ENCODE measurements at places on chromosomes 5 and 9.
A peak's percentile ranks its signal among the peaks of the same experiment; 100 is the strongest.

DNA sequence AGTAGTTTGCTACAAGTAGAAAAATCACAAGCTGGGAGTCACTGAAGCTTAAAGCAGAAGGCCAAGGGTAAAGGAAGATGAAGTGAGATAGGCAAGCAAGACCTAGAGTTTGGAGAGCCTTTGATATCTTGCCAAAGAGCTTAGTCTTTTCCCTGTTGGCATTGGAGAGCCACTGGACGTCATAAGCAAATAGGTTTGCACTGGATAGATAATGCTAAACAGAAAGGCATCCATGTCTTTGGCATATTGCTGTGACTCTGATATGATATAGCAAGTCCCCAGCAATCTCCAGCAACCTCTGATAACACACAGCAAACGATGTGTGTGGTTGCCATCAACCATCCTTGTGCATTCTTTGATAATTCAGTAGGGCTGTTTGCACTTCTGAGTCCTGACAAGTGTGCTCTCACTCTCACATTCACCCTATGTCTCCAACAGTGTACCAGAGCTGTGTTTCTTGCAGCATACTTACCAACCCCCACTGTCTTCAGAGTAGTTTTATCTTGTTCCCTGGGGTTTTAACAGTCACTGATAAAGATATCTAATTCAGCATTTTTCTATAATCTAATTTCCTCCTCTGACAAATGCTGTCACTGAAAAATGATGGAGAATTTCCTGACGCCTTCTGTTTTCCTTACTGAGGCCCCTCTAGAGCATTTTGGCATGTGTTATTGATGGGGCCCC lies 16.9 kb upstream of the FREM1 start:
- DNase-seq = no peak

DNA sequence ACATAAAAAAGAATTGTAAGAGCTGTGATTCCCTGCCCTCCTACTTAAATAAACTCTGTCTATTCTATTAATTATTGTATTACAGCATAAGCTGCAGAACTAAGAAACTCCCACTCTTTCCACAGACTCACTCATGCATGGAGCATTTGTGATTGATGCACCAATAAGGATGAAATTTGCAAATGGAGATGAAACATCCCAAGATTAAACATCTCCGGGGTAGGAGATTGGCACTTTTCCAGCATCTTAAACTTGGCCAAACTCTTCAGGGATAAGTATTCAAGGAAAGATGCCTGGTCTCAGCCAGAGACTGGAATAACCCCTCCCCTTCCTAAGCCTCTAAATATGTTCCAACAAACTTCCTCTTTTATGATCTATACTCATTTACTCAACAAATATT lies 472.0 kb downstream of the ACTL7B start:
- DNase-seq = peak; percentile 62

DNA sequence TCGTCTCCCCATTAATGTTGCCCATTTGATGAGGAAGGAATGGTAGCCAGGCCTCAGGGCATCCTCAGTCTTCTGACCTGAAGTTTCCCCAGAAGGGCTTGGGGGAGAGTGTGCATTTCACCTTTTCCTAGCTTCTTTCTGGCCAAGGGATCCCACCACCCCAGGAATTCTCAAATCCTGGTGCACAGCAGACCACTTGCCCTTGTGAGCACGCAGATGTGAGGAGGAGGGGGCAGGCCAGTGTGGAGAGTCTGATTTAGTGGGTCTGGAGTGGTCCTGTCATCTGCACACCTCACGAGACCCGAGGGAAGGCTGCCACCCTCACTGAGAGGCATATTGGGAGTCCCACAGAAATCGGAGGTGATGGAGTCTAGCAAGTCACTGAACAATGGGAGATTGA lies 64.3 kb downstream of the CXXC5 start:
- no peak for DNase-seq

DNA sequence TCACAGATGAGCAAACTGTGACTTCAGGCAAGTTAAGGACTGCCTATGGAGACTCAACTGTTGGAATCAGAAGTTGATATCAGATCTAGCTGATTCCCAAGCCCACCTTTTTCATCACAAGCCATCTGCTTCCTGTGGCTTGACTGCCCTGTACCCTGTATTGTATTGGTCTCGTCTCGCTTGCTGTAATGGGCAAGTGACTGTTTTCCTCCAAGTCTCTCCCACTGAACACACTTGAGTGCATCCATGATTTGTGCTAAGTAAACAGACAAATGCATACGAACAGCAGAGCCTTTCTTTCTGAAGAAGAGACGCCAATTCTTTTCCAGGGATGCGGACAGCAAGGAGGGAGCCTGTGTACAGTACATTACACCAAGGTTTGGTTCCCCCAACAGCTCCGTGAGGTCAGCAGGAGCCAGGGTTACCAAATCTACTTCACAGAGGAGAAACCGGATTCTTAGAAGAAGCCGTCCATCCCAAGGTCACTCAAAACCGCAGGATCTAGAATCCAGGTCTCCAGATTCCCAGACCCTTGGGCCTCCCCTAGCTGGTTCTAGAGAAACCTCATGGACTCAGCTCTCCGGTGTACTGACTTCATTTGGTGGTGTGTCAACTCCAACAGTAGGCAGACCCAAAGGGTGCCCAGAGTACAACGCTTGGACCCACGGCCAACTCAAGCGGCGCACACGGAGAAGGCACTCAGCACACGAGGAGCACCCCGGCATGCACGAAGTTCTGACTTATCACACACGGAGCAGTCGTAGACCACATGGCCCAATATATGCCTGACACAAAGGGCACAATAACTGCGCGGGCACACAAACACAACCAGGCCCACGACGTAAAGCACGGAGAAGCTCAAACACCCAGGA lies 1.1 kb downstream of the BAG1 start:
- DNase-seq = peak; percentile 10

DNA sequence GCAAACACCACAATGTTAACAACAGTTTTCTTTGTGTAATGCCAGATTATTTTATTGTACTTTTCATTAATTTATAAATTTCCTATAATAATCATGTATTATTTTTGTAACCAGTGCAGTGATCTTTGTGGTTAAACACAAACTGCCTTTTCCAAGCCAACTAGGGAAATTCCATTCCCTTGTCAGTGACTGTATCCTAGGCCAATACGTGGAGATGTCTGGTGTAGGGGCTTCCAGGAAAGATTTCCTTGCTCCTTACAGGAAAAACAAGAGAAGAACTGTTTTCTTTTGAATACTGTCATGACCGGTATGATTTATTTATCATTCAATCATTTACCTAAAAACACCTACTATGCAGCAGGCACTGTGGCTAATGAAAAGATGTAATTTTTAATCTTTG lies 31.4 kb downstream of the FANCC start:
- peak; percentile 41 for DNase-seq

- no peak for DNase-seq
Observed at GRCh38 chr5:133409210-133409674, 203.1 kb downstream of the FSTL4 start.

DNA sequence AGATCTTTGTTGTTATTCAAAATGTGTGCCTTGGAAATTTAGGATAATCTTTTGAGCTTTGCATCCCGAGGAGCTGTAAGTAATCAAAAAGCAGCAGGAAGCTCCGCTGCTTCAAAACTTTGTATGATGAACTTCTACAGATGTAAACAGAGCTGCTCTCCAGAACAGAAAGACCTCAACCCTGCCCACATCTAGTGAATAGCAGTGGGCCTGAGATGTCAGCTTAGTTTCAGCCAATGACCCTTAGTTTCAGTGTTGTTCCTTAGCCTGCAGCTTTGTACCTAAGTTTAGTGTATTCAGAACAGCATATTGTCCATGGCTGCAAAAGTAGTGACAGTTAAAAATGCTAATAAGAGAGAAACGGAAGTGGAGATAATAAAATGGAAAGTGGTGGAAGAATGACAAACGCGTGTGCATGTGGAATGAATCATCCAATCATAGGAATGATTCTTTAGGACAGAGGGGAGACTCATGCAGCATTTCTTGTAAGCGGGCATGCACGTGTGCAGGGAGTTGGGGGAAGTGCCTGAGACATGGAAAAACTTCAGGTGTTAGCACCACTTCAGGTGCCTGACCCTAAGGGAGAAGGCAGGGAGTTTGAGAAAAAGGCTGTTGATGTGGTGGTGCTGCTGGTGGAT lies 24.9 kb downstream of the SNX24 start:
- peak; percentile 57 for DNase-seq

GRCh38 chr5:150114773-150115408 lies 28.5 kb upstream of the CSF1R start:
- DNase-seq = no peak

- DNase-seq = peak; percentile 59
Observed at GRCh38 chr9:131915181-131915580, 164.5 kb downstream of the MED27 start.

DNA sequence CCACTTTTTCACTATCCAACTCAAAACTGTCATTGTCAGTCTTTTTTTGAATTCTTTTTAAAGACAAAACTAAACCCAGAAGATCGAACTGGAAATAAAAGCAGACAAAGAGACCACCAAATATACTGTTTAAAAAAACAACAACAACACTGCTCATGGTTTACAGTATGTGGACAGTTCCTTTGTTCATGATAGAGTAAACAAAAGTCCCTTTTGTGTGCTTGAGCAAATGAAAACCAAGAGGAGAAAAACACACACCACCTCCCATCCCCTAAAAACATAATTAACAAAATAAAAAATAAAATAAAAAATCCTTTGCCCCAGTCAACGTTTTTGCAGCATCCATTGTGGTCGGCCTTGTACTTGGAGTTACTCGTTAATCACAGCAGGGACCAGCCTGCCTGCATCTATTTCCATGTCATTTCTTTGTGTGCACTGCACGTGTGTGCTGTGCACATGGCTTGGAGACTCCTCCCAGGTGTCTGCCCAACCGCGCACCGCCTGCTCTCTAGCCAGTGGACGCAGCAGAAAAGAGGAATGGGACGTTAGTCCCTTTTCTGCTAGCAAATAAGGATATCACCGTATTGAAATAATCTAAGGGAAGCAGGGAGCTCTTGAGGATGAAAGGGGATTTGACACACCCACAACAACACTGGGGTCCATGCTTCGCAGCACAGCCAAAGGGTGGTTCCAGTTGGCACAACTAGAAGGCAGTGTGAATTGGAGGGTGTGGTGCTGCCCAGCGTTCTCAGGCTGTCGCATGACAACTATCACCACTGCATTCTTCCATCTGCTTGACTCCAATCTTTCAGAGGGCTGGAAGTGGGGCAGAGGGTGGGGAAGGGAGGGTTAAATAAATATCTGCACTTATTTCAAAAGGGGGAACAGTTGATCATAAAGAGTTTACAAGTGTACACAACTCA lies 130.0 kb downstream of the SEMA6A start:
- DNase-seq = no peak

DNA sequence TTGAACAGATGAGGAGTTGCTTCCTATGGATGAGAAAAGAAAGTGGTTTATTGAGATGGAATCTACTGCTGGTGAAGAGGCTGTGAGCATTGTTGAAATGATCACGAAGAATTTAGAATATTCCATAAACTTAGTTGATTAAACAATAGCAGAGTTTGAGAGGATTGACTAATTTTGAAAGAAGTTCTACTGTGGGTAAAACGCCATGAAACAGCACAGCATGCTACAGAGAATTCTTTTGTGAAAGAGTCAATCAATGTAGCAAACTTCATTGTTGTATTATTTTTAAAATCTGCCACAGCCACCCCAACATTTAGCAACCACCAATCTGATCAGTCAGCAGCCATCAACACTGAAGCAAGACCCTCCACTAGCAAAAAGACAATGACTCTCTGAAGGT lies 309.1 kb downstream of the SPOCK1 start:
- peak; percentile 36 for DNase-seq

DNA sequence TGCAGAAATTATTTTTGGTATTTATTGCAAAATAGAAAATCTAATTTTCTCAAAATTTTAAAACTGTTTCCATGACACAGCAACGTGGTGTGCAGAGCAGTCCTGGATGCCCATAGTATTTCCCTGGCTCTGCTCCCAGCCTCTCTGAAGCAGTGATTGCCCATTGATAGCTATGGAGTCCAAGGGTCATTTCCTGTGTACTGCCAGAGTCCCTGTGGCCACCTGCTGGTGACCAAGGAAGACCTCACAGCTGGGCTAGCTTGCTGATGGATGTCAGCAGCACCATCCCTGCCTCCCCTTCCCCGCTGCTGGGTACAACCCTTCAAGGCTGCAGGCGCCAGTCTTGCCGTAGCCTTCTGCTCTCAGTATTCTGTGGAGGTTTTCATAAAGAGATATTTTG lies 184.1 kb downstream of the DIRAS2 start:
- no peak for DNase-seq

GRCh38 chr9:108166519-108166918 lies 677.0 kb upstream of the KLF4 start:
- no peak for DNase-seq

DNA sequence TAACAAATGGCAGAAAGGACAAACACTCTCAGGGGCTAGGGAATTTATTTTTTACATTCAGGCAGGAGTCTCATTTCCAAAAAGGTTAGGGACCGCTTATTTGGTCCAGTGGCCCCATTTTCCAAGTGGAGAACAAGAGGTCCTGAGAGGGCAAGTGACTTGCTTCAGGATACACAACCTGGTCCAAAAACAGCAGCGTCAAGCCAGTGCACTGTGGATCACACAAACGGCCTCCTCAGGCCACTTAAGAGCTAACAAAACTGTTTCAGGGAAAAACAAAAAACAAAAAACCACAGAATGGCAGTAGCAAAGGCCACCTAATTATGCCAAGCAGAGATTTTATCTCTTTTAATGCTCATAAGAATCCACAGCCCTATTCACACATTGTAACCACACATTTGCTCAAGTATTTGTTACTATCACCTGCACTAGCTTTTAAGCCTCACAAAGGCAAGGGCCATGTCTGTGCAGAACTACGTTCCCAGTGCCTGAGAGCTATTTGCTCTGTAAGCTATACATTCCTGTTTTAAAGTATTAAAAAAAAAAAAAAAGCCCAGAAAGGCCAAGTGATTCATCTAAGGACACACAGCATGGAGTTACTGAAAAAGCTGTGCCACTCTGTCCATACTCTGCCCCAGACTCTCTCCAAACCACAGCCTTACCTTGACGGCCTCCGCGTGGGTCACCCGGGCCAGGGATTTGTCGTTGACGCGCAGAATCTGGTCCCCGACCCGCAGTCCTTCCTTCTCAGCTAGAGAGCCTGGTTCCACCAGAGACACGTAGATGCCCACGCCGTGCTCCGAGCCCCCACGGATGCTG lies 1.5 kb downstream of the WHRN start:
- DNase-seq = no peak

- no peak for DNase-seq
Observed at GRCh38 chr9:18299449-18299848, 174.5 kb upstream of the ADAMTSL1 start.

- peak; percentile 84 for DNase-seq
Observed at GRCh38 chr5:73815631-73816030, 189.6 kb downstream of the ARHGEF28 start.

GRCh38 chr5:150307617-150308426 lies 5.1 kb upstream of the ARSI start:
- no peak for DNase-seq

GRCh38 chr5:3954633-3955032 lies 359.0 kb downstream of the IRX1 start:
- DNase-seq = no peak

- DNase-seq = no peak
Observed at GRCh38 chr5:176573564-176574296, 24.6 kb downstream of the CDHR2 start.

- no peak for DNase-seq
Observed at GRCh38 chr9:26677965-26678706, 214.5 kb downstream of the CAAP1 start.

Measured in astrocyte (in vitro differentiated cells and primary cell).